ENCODE measurements at places on chromosomes 1 and 21. TPM values are rescaled to one million over a fixed set of nuclear protein-coding genes. Genes with fewer than 3 reads are reported as not detected.
A peak's percentile ranks its signal among the peaks of the same experiment; 100 is the strongest.

DNA sequence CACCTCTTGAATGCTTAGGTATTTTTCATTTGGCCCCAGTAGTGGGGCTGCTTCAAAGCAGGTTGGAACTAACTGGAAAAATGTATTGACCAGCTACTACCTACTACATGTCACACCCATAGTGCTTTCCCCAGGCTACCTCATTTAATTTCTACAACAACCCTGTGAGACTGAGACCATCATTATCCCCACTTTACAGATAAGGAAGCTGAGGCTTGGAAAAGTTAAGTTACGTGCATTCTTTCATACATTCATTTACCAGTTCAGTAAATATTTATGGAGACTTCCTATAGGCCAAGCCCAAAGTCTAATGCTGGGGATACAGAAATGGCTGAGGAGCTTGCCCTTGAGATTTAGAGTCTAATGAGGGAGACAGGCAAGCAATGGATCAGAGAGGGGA lies 14.5 kb upstream of the PADI3 start:
- H3K27ac ChIP-seq: peak overlapping the region; percentile 88
- H3K36me3 ChIP-seq: no peaks in the 10 kb centered on the region
- no peak overlapping the region for H3K4me3 ChIP-seq
- DNase-seq: no peak

The ABCG1 gene
- 1.9 TPM for total RNA-seq

DNA sequence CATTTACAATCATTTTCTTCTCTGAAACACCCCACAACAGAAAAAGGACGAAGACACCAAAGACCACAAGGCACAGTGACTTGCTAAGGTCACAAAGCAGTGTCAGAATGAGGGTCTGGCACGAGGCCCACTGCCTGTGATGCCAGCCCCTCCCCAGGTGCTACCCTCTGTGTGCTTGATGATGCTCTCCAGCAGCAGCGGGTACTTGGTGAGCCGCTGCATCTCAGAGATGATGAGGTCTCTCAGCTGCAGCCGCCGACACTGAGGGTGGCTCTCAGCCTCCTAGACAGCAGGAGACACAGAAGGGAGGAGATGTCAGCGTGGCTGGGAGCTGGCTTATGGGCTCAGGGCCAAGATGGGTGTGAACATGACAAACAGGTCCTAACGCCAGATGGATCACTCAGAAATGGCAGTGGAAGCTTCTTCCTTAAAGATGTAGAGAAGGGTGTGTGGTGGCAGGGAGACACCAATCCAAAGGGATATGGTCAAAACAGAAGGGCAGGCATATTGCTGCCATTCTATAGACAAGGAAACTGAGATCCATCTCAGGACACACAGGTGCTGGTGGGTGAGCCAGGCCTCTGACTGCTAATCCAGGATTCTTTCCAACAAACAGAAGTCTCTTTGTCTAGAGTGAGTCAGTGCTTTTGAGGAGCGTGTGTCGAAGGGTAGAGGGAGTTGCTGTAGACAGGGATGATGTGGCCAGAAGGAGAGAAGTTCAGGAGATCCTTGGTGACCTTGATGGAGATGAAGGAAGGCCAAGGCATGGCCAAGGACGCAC lies 25.6 kb downstream of the LRRC71 start:
- H3K27ac ChIP-seq: no peak overlapping the region
- no peaks in the 10 kb centered on the region for H3K4me1 ChIP-seq
- H3K4me3 ChIP-seq: no peak overlapping the region
- H3K27me3 ChIP-seq: no peaks in the 10 kb centered on the region
- peak; percentile 16 for DNase-seq

DNA sequence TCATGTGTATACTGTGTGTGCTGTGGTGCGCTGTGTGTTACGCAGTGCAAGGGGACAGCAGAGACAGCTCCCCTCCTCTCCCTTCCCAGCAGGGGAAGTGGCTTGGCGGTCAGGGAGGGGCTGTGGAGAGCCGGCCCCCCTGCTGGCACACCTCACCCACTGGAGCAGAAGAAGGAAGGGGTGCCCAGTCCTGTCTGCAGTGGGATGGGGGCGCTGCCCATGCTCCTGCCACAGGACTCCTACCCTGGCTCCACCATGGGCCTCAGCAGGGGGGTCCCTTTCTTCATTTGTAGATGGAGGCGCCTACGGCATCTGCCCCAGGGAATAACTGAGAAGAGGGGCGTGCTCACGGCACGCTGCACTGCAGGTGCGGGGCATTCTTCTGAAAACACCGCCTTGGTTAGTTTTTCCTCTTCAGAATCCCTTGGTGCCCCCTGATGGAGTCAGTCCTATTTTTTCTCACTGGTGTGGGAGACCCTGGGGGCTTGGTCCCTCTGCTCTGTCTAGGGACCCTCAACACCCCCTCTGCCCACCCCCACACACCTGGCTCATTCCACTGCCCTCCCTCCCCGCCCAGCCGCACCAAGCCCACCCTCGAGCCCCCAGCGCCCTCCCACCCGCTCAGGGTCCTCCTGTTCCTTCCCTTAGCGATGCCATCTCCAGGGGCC lies 13.8 kb upstream of the LDLRAP1 start:
- peaks cover 7% of the 10 kb centered on the region for H3K27me3 ChIP-seq
- no peak overlapping the region for H3K4me3 ChIP-seq
- DNase-seq: no peak
- H3K36me3 ChIP-seq: no peaks in the 10 kb centered on the region
- no peak overlapping the region for H3K27ac ChIP-seq

DNA sequence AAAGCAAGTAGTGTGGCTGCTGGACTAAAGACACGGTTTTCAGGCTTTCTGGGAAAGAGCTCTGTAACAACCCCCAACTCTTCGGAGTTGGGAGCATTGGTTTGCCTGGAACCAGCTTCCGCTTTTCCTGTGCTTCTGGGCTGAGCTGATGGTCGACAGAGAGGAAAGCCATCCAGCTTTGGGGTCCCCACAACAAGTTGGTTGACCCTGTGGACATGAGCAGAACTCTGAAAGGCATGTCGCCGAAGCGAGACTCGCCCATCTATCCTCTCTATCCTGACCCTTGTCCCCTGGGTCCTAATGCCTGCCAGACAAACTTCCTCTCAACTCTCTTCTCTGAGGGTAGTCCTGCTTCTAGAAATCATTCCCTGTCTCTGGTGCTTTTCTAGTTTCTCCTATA lies 31.9 kb upstream of the FCGR2A start:
- no peaks in the 10 kb centered on the region for H3K36me3 ChIP-seq
- peaks cover 6% of the 10 kb centered on the region for H3K27me3 ChIP-seq

The CD53 gene
- not detected for total RNA-seq

Data from astrocyte (in vitro differentiated cells and primary cell).